Activated effector memory CD4-positive, alpha-beta T cell treated with anti-CD3 and anti-CD28 coated beads, Interleukin-2, amount 50 U/mL, for 16 hours (primary cell): ENCODE measurements at places on chromosomes 5 and 9.

- DNase-seq, result no peak
These were observed 177.9 kb upstream of the FST start for GRCh38 chr5:53302529-53302928.

GRCh38 chr5:64977779-64978178 is 209.0 kb downstream of the CWC27 start:
- no peak for DNase-seq

- DNase-seq, result no peak
These were observed 46.5 kb downstream of the CEMIP2 start for GRCh38 chr9:71721855-71722254.

DNA sequence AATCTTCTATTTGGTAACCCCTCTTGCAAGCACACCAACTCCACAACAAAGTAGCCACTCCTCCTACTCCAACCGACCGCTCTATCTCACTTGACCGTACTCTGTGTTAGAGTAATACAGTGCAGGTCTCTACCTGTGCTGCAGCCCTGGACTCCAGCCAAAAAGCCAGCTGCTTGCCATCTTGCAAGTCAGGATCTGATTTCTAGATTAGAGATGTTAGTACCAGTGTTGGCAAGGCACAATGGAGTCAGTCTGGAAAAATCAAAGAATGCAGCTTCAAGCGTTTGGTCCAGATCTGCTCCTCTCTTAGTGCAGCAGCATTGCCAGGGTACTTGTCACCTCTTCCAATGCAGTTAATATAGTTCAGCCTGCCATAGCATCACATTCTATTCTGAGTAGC is 477.6 kb downstream of the ZSWIM6 start:
- no peak for DNase-seq

DNA sequence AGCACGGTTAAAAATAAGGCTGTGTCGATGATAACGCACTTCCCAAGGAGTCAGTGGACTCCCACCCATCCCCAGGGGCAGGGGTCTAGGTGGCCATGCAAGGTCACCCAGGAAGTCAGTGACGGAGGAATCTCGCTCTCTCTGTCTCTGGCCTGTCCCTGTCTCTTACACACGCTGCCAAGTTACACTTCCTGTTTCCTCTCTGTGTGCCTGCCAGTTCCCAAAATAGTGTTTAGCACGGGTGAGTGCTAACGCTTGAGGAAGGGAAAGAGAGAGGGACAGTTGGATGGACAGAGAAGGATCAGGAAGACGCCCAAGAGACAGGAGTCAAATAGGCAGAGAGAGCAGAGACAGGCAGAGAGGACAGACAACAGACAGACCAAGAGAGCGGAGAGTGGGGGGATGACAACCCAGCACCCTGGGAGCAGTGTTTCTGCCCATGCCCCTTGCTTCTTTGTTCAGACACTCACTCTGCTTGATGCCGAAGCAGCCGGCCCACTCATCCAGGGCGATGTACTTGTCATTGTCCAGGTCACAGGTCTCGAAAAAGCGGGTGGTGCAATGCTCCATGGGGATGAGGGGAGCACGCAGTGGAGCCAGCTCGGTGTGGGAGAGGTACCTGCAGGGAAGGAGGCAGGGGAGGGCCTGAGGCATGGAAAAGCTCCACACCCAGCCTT is 23.0 kb downstream of the SPARC start:
- DNase-seq, result no peak

DNA sequence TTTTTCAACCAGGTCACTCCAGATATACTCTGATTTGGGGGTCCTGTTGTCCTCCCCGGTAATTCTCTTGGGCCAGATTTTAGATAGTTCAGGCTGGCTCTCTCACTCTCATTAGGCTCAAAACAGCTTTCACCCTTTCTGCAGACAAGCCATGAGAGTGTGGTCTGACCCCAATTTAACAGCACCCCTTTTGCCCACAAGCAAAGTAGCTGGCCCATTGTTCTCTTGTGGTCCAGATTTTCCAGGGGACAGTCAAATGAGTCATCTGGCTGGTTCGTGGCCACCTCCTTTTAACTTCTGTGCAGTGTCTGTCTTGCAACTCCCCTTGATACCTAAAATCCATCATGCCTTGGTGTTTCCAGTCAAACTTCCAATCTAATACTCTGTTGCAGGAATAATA is 16.5 kb downstream of the BHMT2 start:
- no peak for DNase-seq

- no peak for DNase-seq
These were observed 29.3 kb upstream of the FAT2 start for GRCh38 chr5:151620461-151620840.

DNA sequence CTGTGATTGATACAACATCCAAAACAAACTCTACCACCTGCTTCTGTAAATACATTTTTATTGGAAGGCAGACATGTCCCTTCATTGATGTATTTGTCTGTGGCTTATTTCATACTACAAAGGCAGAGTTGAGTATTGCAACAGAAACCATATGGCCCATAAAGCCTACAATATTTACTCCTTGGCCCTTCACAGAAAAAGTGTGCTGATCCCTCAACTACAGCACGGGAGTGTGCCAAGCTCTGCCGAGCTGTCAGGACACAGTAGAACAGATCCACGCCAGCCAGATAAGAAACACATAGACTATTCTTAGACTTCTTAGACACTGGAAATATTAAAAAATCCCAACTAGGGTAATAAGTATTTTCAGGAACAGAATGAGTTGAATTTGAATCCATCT is 13.2 kb downstream of the TICAM2 start:
- no peak for DNase-seq

GRCh38 chr5:150239794-150240122 is 49.8 kb downstream of the CAMK2A start:
- DNase-seq, result no peak

DNA sequence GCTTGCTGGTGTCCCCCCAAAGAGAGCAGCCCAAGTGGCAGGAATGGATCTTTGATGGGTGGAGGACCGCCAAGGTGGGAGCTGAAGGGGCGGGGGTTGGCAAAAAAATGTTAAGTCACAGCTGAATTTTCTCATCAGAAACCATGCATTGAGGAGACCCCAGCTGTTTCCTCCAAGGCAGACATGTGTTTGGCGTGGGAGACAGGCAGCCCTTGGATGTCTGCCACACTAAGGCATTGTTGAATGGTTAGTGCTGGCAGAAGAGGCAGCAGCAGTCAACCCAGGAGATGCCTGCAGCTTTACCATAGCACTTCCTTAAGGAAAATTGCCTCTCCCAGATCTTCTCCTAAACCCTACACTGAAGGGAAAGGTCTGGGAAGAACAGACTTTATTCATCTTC is 394.9 kb upstream of the CD180 start:
- DNase-seq, result no peak

- no peak for DNase-seq
These were observed 64.1 kb downstream of the IQGAP2 start for GRCh38 chr5:76467216-76467615.

- no peak for DNase-seq
These were observed 73.6 kb upstream of the RETREG1 start for GRCh38 chr5:16690243-16690852.

- no peak for DNase-seq
These were observed 263.6 kb upstream of the PCSK5 start for GRCh38 chr9:75626860-75627259.

DNA sequence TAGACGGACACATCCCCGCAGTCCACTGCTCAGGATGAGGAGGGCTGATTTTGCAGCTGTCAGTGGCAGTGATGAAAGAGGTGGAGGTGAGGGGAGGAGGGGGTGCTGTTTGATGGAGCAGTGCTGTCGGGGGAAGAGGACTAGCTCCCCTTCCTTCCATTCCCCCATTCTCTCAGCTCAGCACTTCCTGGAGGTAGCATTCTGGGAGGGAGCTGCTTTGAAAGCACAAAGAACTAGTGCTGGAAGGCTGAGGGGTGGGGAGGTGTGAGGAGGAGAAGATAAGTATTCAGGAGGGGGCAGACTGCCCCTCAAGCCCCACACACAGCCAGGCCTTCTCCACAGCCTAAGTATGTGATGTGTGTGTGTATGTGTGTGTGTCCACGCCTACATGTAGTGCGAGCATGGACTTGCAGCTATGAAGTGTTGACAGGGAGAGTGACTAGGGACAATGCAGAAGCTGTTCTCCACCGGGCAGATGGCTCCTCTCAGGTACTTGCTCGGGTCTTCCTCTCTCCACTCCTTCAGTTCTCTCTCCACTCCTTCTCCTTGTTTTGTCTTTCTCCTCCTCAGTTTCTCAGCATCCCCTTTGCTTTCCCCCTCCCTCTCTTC is 65.5 kb upstream of the HSPA9 start:
- DNase-seq, result no peak
